ENCODE measurements at places on chromosomes 1 and 21. TPM values are rescaled to one million over a fixed set of nuclear protein-coding genes. Genes with fewer than 3 reads are reported as not detected.

MTARC1 gene
- 0.74 TPM for total RNA-seq

DNA sequence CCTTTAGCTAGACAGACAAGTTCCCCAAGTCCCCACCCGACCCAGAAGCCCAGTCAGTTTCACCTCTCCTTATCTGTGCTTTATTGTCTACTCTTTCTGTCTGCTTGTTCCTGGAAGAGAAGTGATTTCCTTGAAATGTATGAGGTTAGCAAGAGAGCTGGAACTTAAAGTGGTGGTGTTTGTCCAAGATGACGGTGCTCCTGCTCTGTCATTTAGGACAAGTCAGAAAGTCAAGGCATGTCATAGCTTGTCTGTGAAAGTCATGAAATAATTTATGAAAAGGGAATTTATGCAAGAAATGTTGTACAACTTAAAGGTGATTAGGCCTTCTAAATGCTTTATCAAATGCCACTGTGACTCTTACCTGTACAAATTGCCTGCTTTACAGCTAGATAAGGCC is 178.1 kb downstream of the PLA2G4A start:
- no peaks in the 10 kb centered on the region for H3K27me3 ChIP-seq
- DNase-seq = no peak
- no peak overlapping the region for H3K27ac ChIP-seq
- no peak overlapping the region for H3K4me3 ChIP-seq
- no peaks in the 10 kb centered on the region for H3K4me1 ChIP-seq

GRCh38 chr1:65398083-65398482 is 22.4 kb upstream of the LEPR start:
- no peak for DNase-seq
- no peaks in the 10 kb centered on the region for H3K27me3 ChIP-seq
- H3K4me3 ChIP-seq = no peak overlapping the region
- no peaks in the 10 kb centered on the region for H3K36me3 ChIP-seq
- no peak overlapping the region for H3K27ac ChIP-seq
- H3K4me1 ChIP-seq = no peaks in the 10 kb centered on the region

DNA sequence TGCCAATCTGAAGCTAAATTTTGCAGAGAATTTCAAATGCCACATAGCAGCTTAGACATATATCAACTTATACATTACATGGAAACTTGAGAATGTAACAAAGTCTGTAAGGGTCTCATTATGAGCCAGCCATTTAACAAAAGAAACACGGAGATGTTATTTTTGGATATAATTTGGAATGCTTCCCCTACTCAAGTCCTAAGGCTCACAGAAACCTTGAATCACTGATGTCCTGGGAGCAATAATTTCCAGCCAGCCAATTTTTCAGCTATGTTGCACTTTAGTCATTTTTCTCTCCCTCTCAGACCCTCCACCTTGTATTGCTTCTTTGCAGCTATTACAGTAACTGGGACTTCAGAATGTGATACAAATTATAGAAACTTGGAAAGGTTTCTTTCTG is 56.9 kb downstream of the EIF2B3 start:
- no peak overlapping the region for H3K4me3 ChIP-seq
- H3K4me1 ChIP-seq = peaks cover 7% of the 10 kb centered on the region
- DNase-seq = no peak
- H3K27ac ChIP-seq = no peak overlapping the region
- H3K36me3 ChIP-seq = no peaks in the 10 kb centered on the region

- DNase-seq = no peak
- H3K4me3 ChIP-seq = no peak overlapping the region
- no peaks in the 10 kb centered on the region for H3K36me3 ChIP-seq
- no peaks in the 10 kb centered on the region for H3K27me3 ChIP-seq
- no peaks in the 10 kb centered on the region for H3K4me1 ChIP-seq
Measured at GRCh38 chr1:101338714-101339430, 102.1 kb downstream of the S1PR1 start.

SLC2A1 gene
- total RNA-seq = 32.9 TPM

SUSD4 gene
- 0.28 TPM for total RNA-seq

MROH9 gene
- not detected for total RNA-seq

- H3K4me1 ChIP-seq = no peaks in the 10 kb centered on the region
- H3K4me3 ChIP-seq = peak overlapping the region; percentile 24
- H3K27me3 ChIP-seq = peaks cover 6% of the 10 kb centered on the region
- H3K36me3 ChIP-seq = no peaks in the 10 kb centered on the region
Measured at GRCh38 chr21:31873696-31874599, 1.1 kb downstream of the HUNK start.

GRCh38 chr1:164774819-164775654 is 216.1 kb downstream of the PBX1 start:
- H3K4me1 ChIP-seq = no peaks in the 10 kb centered on the region
- DNase-seq = no peak
- no peaks in the 10 kb centered on the region for H3K27me3 ChIP-seq
- no peak overlapping the region for H3K4me3 ChIP-seq

- no peaks in the 10 kb centered on the region for H3K36me3 ChIP-seq
- H3K27ac ChIP-seq = no peak overlapping the region
- H3K4me3 ChIP-seq = no peak overlapping the region
- DNase-seq = no peak
- no peaks in the 10 kb centered on the region for H3K27me3 ChIP-seq
Measured at GRCh38 chr1:7178336-7178735, 393.1 kb downstream of the CAMTA1 start.

- H3K4me1 ChIP-seq = no peaks in the 10 kb centered on the region
- H3K36me3 ChIP-seq = no peaks in the 10 kb centered on the region
- H3K27me3 ChIP-seq = peaks cover 18% of the 10 kb centered on the region
- H3K4me3 ChIP-seq = peak overlapping the region; percentile 28
- no peak for DNase-seq
- no peak overlapping the region for H3K27ac ChIP-seq
Measured at GRCh38 chr1:34929853-34930701, 627 bp upstream of the DLGAP3 start.

DNA sequence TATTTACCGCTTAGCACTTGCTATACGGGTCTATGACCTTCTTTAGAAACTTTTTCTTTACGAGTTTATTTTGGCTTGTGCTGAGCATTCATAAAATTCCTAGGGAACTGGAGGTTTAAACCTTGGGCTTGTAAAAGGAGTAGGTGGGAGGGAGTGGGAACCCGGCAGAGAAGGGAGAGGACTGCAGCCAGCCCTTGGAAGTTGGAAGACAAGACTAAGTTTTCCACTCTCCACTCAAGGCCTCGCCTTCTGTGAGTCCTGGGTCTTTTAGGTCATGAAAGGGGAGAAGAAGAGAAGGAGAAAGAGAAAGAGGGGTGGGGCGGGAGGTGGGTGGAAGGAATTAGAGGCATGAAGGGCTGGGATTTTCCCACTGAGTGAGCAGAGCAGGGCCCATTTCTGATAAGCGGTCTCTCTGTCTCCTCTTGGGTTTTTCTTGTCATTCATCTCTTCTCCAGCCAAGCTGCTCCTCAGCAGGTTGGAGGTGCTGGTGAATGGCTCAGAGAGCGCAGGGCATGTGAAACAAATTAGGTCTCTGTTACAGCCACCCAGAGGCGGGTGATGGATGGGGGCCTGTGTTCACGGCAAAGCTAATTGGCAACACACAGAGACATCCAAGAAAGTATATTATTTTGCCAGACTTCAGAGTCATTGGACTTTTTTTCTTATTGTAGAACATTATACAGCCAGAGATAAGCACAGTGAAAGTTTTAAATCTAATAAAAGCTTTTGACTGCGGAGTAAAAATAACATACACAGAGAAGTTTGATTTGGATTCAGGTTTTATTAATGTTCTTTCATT is 247.3 kb downstream of the FOXD2 start:
- peaks cover 49% of the 10 kb centered on the region for H3K4me1 ChIP-seq
- H3K4me3 ChIP-seq = no peak overlapping the region

GRCh38 chr1:55861676-55862340 is 646.6 kb upstream of the USP24 start:
- H3K4me1 ChIP-seq = no peaks in the 10 kb centered on the region
- no peak overlapping the region for H3K27ac ChIP-seq
- no peak for DNase-seq

TUFT1 gene
- 66.4 TPM for total RNA-seq

WLS gene
- total RNA-seq = 29.6 TPM

DNA sequence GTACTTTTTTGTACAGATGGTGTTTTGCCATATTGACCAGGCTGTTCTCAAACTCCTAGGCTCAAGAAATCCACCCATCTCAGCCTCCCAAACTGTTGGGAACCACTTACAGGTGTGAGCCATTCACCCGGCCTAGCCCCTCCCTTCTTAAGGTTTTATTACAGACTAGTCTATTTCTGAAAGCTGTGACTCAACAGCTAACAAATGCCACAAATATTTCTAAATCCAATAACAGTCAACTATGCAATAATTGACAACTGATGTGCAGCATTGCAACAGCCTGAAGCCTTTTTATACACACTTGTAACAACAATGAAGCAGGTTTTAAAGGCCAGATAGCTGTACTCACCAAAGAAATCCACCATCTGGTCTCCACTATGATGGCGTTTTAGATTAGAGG is 51.4 kb downstream of the GRIK1 start:
- no peak overlapping the region for H3K4me3 ChIP-seq
- DNase-seq = no peak
